ENCODE measurements at places on chromosomes 13 and 19. TPM values are rescaled to one million over a fixed set of nuclear protein-coding genes. Genes with fewer than 3 reads are reported as not detected.

- H3K4me1 ChIP-seq = peaks cover 23% of the 10 kb centered on the region
- no peak overlapping the region for H3K27ac ChIP-seq
- H3K36me3 ChIP-seq = no peaks in the 10 kb centered on the region
- H3K27me3 ChIP-seq = no peaks in the 10 kb centered on the region
- no peak for DNase-seq
Measured at GRCh38 chr19:6273701-6274601, 5.8 kb downstream of the MLLT1 start.

Gene C1QTNF9B
- total RNA-seq = not detected

DNA sequence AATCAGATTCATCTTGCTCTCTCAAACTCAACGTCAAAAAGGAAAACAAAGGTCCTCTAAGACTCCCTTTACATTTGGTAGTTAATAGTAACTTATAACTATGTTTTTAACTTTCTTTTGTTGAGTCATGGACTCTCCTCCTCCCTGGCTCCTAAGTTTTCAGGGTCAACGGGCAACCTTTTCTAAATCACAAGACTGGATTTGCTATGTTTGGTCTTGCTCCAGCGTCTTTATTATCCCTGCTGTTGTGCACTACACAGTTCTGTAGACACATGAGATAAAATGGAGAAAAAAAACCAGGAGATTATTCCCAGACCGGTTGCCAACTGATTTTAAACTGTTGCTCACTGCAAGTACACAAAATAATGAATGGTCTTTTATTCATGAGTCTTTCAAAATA lies 1.9 kb upstream of the ITM2B start:
- H3K27me3 ChIP-seq = no peaks in the 10 kb centered on the region
- H3K36me3 ChIP-seq = no peaks in the 10 kb centered on the region
- no peak for DNase-seq
- no peak overlapping the region for H3K4me3 ChIP-seq
- peaks cover 36% of the 10 kb centered on the region for H3K4me1 ChIP-seq
- H3K27ac ChIP-seq = no peak overlapping the region

Gene FCER2
- 0.14 TPM for total RNA-seq

- H3K4me3 ChIP-seq = peak overlapping the region; percentile 63
- no peak overlapping the region for H3K27ac ChIP-seq
- no peaks in the 10 kb centered on the region for H3K4me1 ChIP-seq
- peaks cover 10% of the 10 kb centered on the region for H3K36me3 ChIP-seq
- H3K27me3 ChIP-seq = no peaks in the 10 kb centered on the region
- DNase-seq = no peak
Measured at GRCh38 chr19:36916991-36917390, 859 bp downstream of the ZNF568 start.

GRCh38 chr13:98651744-98652143 lies 74.8 kb upstream of the STK24 start:
- no peak for DNase-seq
- H3K36me3 ChIP-seq = no peaks in the 10 kb centered on the region
- peaks cover 14% of the 10 kb centered on the region for H3K4me1 ChIP-seq
- no peak overlapping the region for H3K27ac ChIP-seq
- H3K27me3 ChIP-seq = no peaks in the 10 kb centered on the region
- no peak overlapping the region for H3K4me3 ChIP-seq

DNA sequence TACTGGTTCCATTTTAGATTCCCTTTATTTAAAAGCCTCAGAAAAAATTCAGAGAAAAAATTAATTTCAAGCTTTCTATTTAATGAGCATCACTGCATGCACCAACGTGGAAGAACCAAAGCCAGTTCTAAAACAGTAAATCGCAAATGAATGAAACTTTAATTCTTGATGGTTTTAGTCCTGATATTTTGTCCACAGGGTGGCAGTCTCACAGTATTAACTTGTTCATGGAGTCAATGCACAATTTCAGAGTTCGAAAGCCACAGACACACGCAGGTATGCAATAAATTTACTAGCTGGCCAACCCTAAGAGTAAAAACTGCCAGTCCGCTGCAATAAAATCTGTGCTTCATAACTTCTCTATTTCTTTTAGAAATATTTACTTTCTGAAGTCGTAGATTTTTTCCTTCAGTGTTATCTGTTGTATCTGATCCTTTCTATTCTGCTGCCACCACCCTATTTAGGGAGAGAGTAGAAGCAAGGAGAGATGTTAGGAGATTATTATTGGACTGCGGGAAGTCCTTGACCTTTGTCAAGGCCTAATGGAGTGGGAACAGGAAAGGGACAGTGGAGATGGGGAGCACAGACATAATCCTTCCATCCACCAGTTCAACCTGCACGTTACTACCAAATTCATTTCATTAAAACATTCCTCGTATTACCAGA lies 7.0 kb upstream of the WBP4 start:
- peak; percentile 85 for DNase-seq
- no peaks in the 10 kb centered on the region for H3K36me3 ChIP-seq

DNA sequence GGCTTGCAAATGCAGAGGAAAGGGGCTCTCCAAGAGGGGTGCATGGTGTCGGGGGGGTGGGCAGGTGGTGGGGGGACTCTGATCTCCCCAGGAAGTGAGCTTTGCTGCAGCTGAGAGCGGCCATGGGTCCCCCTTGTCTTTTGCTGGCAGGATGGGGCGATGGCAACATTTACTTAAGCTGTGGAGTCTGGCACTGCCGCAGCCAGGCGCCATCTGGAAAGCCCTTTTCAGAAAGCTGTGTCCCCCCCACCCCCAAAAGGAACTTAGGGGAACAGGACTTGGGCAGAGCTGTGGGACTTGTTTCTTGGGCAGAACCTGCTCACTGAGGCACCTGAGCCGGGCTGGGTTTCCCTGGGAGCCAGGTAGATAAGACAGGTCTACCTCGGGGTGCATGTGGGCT lies 80.7 kb downstream of the ZNF536 start:
- no peak overlapping the region for H3K4me3 ChIP-seq
- no peaks in the 10 kb centered on the region for H3K36me3 ChIP-seq
- DNase-seq = no peak
- H3K27me3 ChIP-seq = 0 out of 2 replicates have a peak, but pooled peaks cover 3% of the 10 kb centered on the region
- H3K27ac ChIP-seq = no peak overlapping the region

DNA sequence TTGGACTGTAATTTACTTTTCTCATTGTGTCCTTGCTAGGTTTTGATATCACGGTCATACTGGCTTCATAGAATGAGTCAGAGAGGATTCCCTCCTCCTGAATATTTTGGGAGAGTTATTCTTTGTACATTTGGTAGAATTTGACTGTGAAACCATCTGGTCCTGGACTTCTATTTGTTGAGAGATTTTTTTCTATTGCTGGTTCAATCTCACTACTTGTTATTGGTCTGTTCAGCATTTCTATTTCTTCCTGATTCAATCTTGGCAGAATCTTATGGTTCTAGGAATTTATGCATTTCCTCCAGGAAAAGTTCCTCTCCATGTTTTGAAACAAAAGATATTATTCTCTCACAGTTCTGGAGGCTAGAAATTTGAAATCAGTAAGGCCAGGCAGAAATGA lies 4.9 kb upstream of the CD33 start:
- peaks cover 38% of the 10 kb centered on the region for H3K4me1 ChIP-seq
- no peaks in the 10 kb centered on the region for H3K36me3 ChIP-seq
- H3K27ac ChIP-seq = no peak overlapping the region
- H3K27me3 ChIP-seq = no peaks in the 10 kb centered on the region
- DNase-seq = no peak
- no peak overlapping the region for H3K4me3 ChIP-seq

DNA sequence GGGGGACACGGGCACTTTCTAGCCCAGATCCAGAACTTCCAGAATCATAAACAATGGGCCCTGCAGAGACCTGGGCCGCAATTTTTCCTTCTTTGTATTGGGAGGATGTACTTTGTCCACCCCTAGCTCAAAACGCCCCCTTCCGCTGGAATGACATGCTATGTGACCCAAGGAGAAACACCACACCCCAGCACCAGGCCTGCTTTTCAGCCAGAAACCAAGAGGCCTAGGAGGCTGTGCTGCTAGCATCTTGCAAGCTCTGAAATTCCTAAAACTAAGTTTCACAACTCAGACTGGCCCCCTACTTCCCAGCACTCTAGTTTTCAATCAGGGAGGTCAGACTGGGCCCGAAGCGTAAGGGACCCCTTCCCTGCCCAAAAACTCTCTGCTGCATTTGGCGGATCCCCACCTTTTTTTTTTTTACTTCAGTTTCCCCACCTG lies 538 bp downstream of the LSM4 start:
- DNase-seq = peak; percentile 84
- H3K36me3 ChIP-seq = no peaks in the 10 kb centered on the region
- peak overlapping the region; percentile 91 for H3K4me3 ChIP-seq
- no peaks in the 10 kb centered on the region for H3K27me3 ChIP-seq
- H3K4me1 ChIP-seq = peaks cover 19% of the 10 kb centered on the region

GRCh38 chr13:106109391-106109791 lies 426.1 kb downstream of the EFNB2 start:
- H3K4me3 ChIP-seq = no peak overlapping the region
- H3K4me1 ChIP-seq = no peaks in the 10 kb centered on the region
- H3K36me3 ChIP-seq = no peaks in the 10 kb centered on the region
- no peak for DNase-seq
- H3K27me3 ChIP-seq = no peaks in the 10 kb centered on the region

Gene TTC9B
- not detected for total RNA-seq

- no peak overlapping the region for H3K27ac ChIP-seq
- H3K36me3 ChIP-seq = no peaks in the 10 kb centered on the region
- H3K27me3 ChIP-seq = no peaks in the 10 kb centered on the region
- no peak overlapping the region for H3K4me3 ChIP-seq
- no peaks in the 10 kb centered on the region for H3K4me1 ChIP-seq
Measured at GRCh38 chr13:105466376-105466775, 1069.1 kb downstream of the EFNB2 start.

Gene FUZ
- total RNA-seq = 38.3 TPM

Gene CBY2
- not detected for total RNA-seq

DNA sequence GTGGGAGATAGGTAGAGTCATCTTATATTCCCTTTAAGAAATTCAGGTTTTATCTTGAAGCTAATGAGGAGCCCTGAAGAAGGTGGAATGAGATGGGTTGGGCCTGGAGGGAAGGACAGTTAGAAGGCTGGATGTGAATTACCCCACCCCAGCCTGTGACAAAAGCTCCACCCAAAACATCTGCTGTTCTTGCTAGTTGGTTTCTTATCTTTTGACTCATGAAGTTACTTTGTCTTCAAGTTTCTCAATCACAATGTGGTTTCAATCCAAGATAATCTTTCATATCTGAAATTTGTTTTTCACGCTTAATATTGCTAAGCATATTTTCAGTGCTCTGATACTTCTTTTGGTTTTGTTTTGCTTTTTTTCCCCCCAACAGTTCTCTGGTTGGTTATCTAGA lies 38.3 kb upstream of the HMGB1 start:
- H3K4me3 ChIP-seq = no peak overlapping the region
- peaks cover 4% of the 10 kb centered on the region for H3K4me1 ChIP-seq
- no peaks in the 10 kb centered on the region for H3K36me3 ChIP-seq
- H3K27me3 ChIP-seq = no peaks in the 10 kb centered on the region
- no peak overlapping the region for H3K27ac ChIP-seq
- no peak for DNase-seq

GRCh38 chr13:94917824-94918223 lies 205.5 kb upstream of the SOX21 start:
- no peak overlapping the region for H3K4me3 ChIP-seq
- DNase-seq = no peak
- H3K4me1 ChIP-seq = no peaks in the 10 kb centered on the region
- no peak overlapping the region for H3K27ac ChIP-seq
- H3K27me3 ChIP-seq = no peaks in the 10 kb centered on the region

Gene POMP
- 57.1 TPM for total RNA-seq

GRCh38 chr19:39765091-39766076 lies 13.3 kb upstream of the LEUTX start:
- H3K27me3 ChIP-seq = peaks cover 2% of the 10 kb centered on the region
- no peak overlapping the region for H3K27ac ChIP-seq
- peak; percentile 54 for DNase-seq
- H3K36me3 ChIP-seq = no peaks in the 10 kb centered on the region
- H3K4me3 ChIP-seq = no peak overlapping the region

- no peaks in the 10 kb centered on the region for H3K36me3 ChIP-seq
- no peak overlapping the region for H3K4me3 ChIP-seq
- no peak overlapping the region for H3K27ac ChIP-seq
Measured at GRCh38 chr13:44407891-44408290, 34.3 kb downstream of the SERP2 start.

Gene CACNG7
- not detected for total RNA-seq

- H3K36me3 ChIP-seq = peaks cover 7% of the 10 kb centered on the region
- peaks cover 20% of the 10 kb centered on the region for H3K4me1 ChIP-seq
- H3K27ac ChIP-seq = peak overlapping the region; percentile 18
- DNase-seq = peak; percentile 58
- no peaks in the 10 kb centered on the region for H3K27me3 ChIP-seq
Measured at GRCh38 chr13:24511019-24511815, 1.4 kb downstream of the PARP4 start.

- DNase-seq = peak; percentile 67
- H3K27me3 ChIP-seq = no peaks in the 10 kb centered on the region
- H3K4me1 ChIP-seq = peaks cover 6% of the 10 kb centered on the region
Measured at GRCh38 chr13:23510979-23511735, 59.1 kb upstream of the TNFRSF19 start.

GRCh38 chr13:53152057-53152421 lies 123.4 kb downstream of the OLFM4 start:
- H3K36me3 ChIP-seq = no peaks in the 10 kb centered on the region
- no peak overlapping the region for H3K27ac ChIP-seq
- H3K27me3 ChIP-seq = no peaks in the 10 kb centered on the region
- H3K4me1 ChIP-seq = peaks cover 4% of the 10 kb centered on the region

DNA sequence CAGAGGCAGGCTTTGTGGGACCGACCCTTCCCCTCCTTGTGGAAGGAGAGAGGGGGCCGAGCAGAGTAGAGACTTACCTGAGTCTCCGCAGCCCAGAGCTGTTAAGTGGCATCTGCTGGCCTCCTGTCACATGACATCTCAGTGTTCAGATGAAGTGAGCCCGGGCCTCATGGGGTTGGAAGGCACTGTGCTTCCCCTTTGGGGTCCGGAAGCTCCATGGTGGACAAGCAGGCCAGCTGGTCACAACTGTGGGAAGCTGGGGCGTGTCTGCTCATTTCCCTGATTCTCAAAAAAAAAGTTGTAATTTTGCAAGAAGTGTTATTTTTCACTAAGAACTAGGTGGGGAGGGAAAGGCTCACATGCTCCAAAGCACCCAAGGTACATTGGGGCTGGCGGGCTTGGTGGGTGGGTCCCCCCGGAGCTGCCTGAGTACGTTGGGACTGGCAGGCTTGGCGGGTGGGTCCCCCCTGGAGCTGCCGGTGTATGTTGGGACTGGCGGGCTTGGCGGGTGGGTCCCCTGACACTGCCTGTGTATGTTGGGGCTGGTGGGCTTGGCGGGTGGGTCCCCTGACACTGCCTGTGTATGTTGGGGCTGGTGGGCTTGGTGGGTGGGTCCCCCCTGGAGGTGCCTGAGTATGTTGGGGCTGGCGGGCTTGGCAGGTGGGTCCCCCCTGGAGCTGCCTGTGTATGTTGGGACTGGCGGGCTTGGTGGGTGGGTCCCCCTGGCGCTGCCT lies 18.2 kb upstream of the DCUN1D2 start:
- peaks cover 7% of the 10 kb centered on the region for H3K36me3 ChIP-seq
- H3K27ac ChIP-seq = no peak overlapping the region
- H3K4me1 ChIP-seq = no peaks in the 10 kb centered on the region
- no peak overlapping the region for H3K4me3 ChIP-seq
- H3K27me3 ChIP-seq = no peaks in the 10 kb centered on the region
- DNase-seq = no peak

GRCh38 chr13:33319859-33320258 lies 34.3 kb upstream of the STARD13 start:
- H3K36me3 ChIP-seq = no peaks in the 10 kb centered on the region
- no peaks in the 10 kb centered on the region for H3K4me1 ChIP-seq
- H3K27me3 ChIP-seq = no peaks in the 10 kb centered on the region
- H3K4me3 ChIP-seq = no peak overlapping the region
- H3K27ac ChIP-seq = no peak overlapping the region
- DNase-seq = no peak

Gene TARM1
- total RNA-seq = not detected

GRCh38 chr19:1883784-1884183 lies 1.5 kb downstream of the ABHD17A start:
- DNase-seq = peak; percentile 49
- peaks cover 22% of the 10 kb centered on the region for H3K4me1 ChIP-seq
- H3K36me3 ChIP-seq = no peaks in the 10 kb centered on the region
- H3K4me3 ChIP-seq = peak overlapping the region; percentile 97
- H3K27ac ChIP-seq = no peak overlapping the region

Gene C5AR2
- total RNA-seq = not detected

Gene TEX30
- total RNA-seq = 25.6 TPM

All from Karpas-422 (cell line).